ENCODE measurements at places on chromosomes 6 and 20. TPM values are rescaled to one million over a fixed set of nuclear protein-coding genes. Genes with fewer than 3 reads are reported as not detected.

- DNase-seq, result no peak
These were observed 166.3 kb downstream of the PHACTR1 start for GRCh38 chr6:12882761-12883290.

The PPIL6 gene
- 1.3 TPM for total RNA-seq

DNA sequence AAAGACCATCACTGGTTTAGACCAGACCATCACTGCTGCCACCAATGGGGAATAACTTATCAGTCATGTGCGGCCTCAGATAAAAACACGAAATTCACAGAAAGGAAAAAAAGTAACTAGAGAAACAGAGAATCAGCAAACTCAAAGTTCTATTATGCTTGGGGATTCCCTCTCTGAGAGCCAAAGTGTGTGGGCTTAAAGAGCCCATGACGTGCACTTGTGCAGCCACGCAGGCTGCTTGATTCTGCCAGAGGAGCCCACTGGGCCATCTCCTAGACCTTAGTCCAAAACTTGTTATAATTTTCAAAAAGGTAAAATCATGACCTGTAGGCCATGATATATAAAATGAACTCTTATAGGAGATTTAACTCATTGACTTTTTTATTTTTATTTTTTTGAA is 15.2 kb downstream of the RAB44 start:
- DNase-seq, result no peak

GRCh38 chr20:47585087-47585747 is 83.5 kb downstream of the NCOA3 start:
- no peak for DNase-seq

GRCh38 chr6:167882244-167882643 is 55.5 kb downstream of the AFDN start:
- DNase-seq, result no peak

DNA sequence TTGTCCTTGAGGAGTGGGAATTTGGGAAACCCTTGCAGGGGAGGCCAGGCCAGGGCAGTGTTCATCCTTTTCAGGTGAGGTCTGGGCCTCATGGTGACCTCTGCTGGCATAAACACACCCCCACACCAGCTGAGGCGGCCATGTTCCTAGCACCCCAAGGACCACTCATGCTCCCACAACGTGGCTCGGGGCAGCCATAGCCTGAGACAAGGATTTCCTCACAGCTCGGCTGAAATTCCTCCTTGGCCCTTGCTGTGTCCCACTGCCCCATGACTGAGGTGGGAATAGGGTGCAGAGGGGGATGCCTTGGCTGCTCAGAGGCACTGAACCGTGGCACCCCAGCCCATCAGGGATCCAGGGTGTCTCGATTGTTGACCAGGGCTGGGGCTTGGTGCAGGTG is 27.3 kb upstream of the SPDEF start:
- DNase-seq, result no peak

- DNase-seq, result no peak
These were observed 4.1 kb downstream of the SLC22A7 start for GRCh38 chr6:43302126-43302525.

DNA sequence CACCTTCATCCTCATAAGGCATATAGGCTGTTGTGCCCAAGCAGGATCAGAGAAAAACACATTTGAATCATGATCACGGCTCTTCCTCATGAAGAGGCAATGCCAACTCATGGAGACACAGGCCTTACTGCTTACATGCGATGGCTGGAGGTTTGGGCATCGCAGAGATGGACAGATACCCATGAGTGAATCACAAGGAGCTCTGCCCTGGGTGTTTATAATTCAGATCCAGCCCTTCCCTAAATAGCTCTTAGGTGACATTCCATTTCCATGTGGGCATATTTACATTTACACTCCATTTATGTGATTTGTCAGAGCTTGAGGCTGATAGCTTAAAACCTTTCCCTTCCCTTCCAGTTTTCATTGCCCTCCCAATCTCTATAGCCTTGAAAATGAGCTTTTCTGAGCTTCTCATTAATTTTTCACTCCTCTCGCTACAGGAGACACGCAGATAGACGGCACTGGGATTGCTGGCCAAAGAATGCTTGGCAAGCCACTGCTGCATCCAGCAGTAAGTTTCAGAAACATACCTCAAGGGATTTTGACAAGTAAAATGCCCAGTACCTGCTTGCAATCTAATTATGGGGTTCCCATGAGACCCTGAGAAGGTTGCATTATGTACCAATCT is 249.1 kb downstream of the TBC1D7 start:
- no peak for DNase-seq

The FABP7 gene
- total RNA-seq, result not detected

The ZFP64 gene
- total RNA-seq, result 16.7 TPM

The HLA-DPA1 gene
- total RNA-seq, result 253 TPM

GRCh38 chr6:34370361-34370760 is 22.1 kb downstream of the NUDT3 start:
- no peak for DNase-seq

The KCNK16 gene
- total RNA-seq, result not detected

The GNRH2 gene
- total RNA-seq, result 1.1 TPM

The BTNL2 gene
- total RNA-seq, result 4.9 TPM

The DIDO1 gene
- total RNA-seq, result 79.0 TPM

The CRISP3 gene
- total RNA-seq, result not detected

The CNR1 gene
- 246 TPM for total RNA-seq

GRCh38 chr6:139940741-139941729 is 566.6 kb upstream of the CITED2 start:
- no peak for DNase-seq

The RPN2 gene
- total RNA-seq, result 138 TPM

GRCh38 chr20:11337361-11338130 is 580.1 kb upstream of the BTBD3 start:
- DNase-seq, result no peak

DNA sequence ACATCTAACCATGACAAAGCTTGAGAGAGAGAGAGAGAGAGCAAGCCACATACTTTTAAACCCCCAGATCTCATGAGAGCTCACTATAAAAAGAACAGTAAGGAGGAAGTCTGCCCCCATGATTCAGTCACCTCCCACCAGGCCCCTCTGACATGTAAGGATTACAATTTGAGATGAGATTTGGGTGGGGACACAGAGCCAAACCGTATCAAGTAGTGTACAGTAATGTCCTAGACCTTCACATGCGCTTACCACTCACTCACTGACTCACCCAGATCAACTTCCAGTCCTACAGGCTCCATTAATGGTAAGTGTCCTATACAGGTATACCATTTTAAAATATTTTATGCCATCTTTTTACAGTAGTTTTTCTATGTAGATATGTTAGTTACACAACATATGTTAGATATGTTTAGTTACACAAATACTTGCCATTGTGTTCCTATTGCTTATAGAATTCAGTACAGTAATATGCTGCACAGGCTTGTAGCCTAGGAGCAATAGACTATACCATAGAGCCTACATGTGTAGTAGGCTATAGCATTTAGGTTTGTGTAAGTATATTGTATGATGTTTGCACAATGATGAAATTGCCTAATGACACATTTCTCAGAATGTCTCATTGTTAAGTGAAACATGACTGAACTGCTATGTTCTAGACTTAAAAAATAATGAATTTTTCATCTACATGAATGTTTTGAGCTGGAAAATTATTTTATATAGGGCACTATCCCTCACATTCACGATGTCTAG is 11.7 kb downstream of the TSPYL1 start:
- no peak for DNase-seq

DNA sequence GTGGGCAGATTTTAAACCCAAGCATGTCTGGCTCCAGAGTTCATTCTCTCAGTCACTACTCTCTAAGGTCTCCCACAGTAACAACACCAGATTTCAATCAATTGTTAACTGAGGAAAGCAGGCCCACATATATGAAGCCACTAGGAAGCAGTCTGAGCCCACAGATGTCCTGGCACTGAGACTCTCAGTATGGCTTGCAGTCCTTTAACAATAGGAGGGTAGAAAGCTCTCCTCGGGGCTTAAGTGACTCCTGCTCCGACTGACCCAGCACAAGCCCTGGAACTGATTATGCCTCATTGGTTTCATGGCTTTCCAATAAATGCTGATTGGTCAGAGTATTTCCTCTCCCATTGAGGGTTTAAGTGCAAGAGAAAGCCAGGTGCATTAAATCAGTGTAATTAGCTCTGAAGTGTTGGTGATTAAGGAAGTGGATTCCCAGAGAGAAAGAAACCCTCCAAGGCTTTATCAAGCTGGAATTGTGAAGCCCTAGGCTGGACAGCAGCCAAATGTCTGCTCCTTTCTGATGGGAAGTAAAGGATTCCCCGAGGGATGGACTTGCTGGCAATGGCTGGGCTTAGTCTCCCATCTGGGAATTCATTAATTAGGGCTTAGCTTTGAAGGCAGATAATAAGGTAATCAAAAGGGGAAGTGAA is 76.6 kb upstream of the PROKR2 start:
- no peak for DNase-seq

The NRSN1 gene
- total RNA-seq, result not detected

The DCBLD1 gene
- total RNA-seq, result 0.39 TPM

- DNase-seq, result no peak
These were observed at the start of gene KIAA1755 for GRCh38 chr20:38260378-38261053. Gene KIAA1755 (minus strand): TSS chr20:38260735. CDS start chr20:38260500, 235 bp downstream.

GRCh38 chr6:56328728-56329090 is 81.3 kb upstream of the COL21A1 start:
- DNase-seq, result no peak

The CCDC170 gene
- not detected for total RNA-seq

DNA sequence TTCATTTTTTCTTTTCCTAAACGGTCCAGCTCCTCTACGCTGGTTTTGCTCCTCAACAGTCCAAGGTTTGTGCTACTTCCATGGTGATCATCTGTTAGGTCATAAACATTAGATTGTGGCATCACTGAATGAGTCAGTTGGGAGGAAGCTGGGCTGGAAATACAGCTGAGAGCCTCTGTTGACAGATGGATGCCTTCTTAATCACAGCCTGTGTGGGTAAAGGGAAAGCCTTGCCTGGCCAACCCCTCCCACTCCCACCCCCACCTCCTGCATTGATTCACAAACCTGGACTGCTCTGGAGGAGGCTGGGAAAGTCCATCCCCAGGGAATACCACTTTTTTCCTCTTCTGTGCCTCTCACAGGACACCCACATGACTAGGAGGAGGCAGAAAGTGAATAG is 180.6 kb upstream of the CCN2 start:
- DNase-seq, result no peak

- no peak for DNase-seq
These were observed 48.7 kb downstream of the DNAAF9 start for GRCh38 chr20:3358676-3359340.

DNA sequence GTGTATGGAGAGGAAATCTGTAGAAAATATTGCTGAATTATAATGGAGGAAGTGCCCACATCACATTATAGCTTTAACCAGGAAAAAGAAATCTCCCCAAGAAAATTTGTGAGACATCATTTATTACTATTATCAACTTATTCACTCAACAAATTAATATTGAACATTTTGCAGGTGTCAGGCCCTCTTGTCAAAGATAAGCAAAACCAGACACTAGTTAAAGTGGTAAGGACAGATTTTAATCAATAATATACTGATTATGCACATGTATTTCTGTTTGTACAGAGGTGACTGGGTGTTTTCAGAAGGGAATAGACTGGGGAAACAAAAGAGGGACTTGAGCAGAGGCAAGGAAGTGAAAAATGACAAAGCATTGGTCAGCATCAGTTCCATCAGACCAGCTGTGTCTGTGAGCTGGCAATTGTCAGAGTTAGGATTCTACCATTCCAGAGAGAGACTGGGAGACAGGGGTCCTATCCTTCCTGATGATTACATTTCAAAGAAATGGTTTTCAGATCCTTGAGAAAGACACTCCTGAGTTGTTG is 519.2 kb downstream of the UTRN start:
- no peak for DNase-seq

DNA sequence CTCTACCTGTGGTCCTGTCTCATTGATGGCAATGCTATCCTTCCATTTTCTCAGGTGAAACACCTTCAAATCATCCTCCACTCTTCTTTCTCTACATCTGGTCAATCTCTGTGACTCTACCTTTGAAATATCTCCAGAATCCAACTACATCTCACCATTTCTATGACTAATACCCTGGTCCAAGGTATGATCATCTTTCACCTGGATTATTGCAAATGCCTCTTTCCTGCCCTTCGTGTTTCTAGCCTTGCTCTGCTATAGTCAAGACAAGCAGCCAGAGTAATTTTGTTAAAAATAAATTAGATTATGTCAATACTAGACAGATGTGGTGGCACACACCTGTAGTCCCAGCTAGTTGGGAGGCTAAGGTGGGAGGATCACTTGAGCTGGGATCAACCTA is 17.8 kb upstream of the BLCAP start:
- no peak for DNase-seq

DNA sequence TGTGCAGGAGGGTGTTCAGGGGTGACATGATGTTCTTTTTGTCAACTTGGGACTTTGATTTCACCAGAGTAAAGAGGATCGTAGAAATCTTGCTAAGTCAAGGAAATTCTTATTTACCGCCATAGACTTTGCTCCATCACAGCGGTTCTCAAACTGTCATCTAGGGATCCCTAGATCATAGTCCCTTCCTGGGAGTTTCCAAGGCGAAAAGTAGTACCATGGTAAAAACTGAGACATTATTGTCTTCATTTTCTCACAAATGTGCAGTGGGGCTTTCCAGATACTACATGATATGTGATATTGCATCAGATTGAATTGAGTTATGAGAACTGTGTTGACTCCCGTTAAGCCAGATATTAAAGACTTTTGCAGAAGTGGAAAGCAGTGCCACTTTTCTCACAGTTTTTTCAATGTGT is 79.7 kb downstream of the JARID2 start:
- no peak for DNase-seq

The PSORS1C2 gene
- not detected for total RNA-seq

The SLC24A3 gene
- not detected for total RNA-seq

DNA sequence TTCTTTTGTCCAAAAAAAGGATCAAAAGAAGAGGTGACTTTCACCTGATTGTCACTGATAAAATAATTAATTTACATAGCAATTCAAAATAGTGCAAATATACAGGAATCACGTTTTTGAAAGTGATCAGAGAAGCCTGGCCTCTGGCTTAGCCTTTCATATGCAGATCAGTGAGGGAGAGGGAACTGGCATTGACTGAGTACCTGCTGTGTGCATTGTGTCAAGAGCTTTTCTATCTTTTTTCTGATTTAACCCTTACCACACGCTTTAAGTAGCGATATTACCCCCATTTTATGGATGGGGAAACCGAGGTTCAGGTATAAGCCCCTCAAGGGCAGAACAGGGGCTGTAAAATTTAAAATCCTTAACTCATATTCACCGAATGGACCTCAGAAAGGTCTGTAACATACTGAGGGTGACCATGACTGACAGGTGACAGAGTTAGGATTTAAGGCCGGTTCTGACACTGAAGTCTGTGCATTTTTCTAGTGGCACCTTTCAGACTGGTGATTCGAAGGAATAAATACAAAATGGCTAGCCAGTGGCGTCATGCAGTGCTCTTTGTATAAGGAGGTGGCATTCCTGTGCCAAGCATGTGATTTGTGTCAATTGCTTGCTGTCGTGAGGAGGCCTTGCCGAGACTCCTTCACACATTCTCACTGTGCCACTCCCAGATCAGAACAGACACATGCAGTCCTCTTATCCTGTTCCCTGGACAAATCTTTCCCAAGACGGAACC is 310.2 kb downstream of the TSHZ2 start:
- DNase-seq, result no peak

DNA sequence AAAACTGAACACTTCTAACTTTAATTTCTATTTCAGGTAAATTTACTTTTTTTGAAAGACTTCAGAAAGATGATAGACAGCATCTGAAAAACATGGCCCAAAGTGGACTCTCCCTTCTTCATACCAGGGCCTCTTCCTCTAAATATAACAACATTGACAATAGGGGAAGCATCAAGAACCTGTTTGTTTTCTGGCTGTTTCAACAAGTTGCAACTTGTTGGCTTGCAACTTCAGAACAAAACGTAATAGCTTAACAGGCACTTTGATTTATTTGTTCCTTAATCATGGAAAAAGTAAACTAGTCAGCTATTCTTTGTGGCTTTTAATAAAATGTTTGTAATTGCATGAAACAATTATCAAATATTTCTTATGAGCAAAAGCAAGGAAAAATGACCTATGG is 34.3 kb downstream of the RGS17 start:
- DNase-seq, result no peak
